ENCODE measurements at places on chromosomes 13 and 19. TPM values are rescaled to one million over a fixed set of nuclear protein-coding genes. Genes with fewer than 3 reads are reported as not detected.

DNA sequence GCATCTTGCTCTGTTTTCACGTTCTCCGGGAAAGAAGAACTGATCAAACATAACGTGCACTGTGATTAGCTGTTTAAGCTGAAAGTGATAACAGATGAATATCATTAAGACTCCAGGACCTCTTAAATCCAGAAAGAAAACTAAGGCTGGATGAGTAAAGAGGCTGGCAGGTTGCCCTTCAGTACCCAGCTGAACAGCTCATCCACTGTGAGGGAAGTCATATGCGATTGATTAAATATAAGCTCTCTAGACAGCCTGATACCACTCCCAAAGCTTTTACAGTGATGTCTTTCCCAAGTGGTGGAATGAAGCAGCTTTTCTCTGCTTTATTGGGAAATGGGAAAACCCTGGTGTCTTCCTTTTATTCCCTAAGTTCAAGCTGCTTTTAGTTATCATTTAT is 116.9 kb downstream of the EFNB2 start:
- no peaks in the 10 kb centered on the region for H3K36me3 ChIP-seq
- H3K27ac ChIP-seq, result no peak overlapping the region
- no peak overlapping the region for H3K4me3 ChIP-seq
- no peak for DNase-seq
- no peaks in the 10 kb centered on the region for H3K27me3 ChIP-seq

Gene NUP58
- total RNA-seq, result 138 TPM

GRCh38 chr13:106161146-106161545 is 374.3 kb downstream of the EFNB2 start:
- H3K27me3 ChIP-seq, result no peaks in the 10 kb centered on the region
- H3K36me3 ChIP-seq, result no peaks in the 10 kb centered on the region
- no peaks in the 10 kb centered on the region for H3K4me1 ChIP-seq
- DNase-seq, result no peak

DNA sequence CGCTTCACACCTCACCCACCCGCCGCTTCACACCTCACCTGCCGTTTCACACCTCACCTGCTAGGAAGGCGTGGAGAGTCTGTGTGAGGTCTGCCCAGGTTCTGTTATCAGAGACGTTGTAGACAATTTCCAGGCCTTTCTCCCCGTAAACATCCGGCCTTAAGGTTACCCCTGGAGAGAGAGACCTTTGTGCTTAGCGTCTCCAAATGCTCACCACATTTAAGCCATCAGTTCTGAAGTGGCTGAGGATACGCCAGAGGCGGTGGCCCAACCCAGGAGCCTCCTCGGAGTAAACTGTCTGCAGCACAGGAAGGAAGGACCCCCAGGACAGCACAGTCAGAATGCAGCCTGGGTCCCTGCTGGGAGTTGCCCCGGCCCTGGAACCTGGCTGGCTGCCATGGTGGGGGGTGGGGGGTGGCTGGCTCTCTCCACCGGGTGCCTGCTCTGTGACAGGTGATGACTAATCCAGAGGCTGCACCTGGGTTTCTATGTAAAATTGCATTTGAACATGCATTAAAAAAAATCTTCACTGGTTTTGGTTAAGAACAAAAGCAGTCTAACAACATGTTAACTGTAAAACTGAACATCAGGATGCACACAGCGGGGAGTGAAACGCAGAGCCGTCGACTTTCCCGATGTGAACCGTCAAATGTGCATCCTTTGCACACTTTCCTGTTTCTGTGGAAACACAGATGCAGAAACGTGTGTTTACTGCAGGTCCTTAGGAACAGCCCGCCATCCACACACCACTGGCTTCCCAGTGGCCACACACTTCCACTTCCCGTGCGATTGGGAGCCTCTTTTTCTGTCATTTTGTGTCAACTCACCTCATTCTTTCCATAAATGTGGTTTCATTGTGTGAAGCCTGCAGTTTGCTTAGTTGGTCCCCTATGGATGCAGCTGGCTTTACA is 4.5 kb downstream of the ATP4B start:
- no peaks in the 10 kb centered on the region for H3K36me3 ChIP-seq
- H3K4me3 ChIP-seq, result no peak overlapping the region
- H3K27ac ChIP-seq, result no peak overlapping the region
- no peaks in the 10 kb centered on the region for H3K4me1 ChIP-seq
- H3K27me3 ChIP-seq, result no peaks in the 10 kb centered on the region

Gene NALCN
- 0.53 TPM for total RNA-seq

- DNase-seq, result no peak
- no peak overlapping the region for H3K4me3 ChIP-seq
These were observed 13.5 kb downstream of the KCTD12 start for GRCh38 chr13:76872675-76873074.

Gene GPR32
- not detected for total RNA-seq

Gene LINGO3
- total RNA-seq, result not detected

DNA sequence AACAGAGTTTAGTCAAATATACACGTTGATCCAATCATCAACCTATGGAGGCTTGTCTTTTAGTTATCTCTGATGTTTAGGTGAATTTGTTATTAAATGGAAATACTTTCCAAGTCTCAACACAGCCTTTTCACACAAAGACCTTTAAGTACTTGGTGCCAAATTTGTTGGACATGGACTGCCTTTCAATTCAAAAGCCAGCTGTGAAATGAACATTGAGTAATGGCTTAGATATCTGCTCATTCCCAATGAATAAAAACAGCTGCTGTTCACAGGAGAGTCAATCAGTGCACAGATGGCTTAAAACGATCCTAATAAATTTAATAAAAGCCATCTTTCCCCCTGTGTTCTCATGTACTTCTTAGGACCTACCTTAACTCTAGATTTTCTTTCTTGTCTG is 19.9 kb upstream of the DHRS12 start:
- no peaks in the 10 kb centered on the region for H3K36me3 ChIP-seq
- H3K27ac ChIP-seq, result no peak overlapping the region
- H3K27me3 ChIP-seq, result no peaks in the 10 kb centered on the region
- H3K4me3 ChIP-seq, result no peak overlapping the region

DNA sequence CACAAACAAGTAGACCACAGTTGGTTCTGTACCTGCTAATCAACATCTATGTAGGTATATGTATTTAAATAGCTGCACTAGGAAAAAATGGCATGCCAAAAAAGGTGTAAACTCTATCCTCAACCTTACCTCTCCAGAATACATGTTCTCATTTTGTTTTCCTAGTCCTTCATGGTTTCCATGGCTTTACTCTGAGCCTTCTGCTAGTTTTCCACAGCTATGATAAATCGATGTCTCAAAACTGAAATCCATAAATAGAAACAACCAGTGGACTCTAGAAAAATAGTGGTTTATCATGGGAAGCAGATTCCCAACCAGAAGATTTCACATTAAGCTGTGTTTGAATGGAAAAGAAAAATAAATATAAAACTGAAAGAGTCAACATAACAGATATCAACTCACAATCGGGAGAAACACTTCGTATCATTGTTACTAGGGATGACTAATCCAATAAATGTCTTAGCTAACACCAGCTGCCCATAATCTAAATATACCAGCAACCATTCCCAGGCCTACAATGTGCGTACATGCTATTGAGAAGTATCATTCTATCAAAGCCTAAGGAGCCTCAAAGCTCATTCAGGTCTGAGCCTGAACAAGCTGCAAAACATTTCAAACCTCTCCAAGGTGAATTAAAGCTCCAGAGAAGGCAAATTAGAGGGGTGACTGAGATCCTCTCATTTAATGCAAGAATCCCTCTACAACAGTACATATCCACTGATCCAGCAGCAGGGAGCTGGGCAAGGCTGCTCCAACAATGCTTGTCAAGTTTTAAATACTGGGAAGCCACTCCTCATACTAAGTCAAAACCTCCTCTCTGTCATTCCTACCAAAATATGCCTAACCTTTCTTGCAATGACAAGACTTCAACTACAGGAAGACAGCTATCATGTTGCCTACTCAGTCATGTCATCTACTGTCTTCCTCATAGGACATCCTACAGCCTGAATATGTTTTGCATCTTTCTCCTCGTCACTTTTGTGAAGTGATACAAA is 90.2 kb downstream of the KCTD12 start:
- H3K4me3 ChIP-seq, result no peak overlapping the region
- no peak overlapping the region for H3K27ac ChIP-seq
- H3K4me1 ChIP-seq, result peaks cover 1% of the 10 kb centered on the region
- H3K27me3 ChIP-seq, result no peaks in the 10 kb centered on the region
- H3K36me3 ChIP-seq, result no peaks in the 10 kb centered on the region

Gene NLRP11
- not detected for total RNA-seq

DNA sequence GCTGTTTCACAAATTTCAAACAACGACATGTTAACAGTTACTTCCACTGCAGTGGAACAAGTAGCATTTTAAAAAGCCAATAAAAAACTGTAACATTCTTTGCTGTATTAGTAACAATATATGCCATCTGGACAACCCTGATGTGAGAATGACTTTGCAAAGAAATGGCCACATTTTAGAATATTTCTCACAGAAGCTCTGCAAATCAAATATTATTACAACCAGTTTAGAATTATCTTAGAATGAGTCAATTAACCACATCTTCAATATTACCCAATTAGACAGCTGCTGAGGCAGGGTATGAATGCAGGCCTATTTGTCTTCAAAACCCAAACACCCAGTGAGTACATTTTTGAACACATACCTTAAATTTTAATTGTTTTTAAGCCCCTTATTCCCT is 3.2 kb downstream of the ZNF699 start:
- peaks cover 3% of the 10 kb centered on the region for H3K36me3 ChIP-seq
- DNase-seq, result no peak
- peaks cover 5% of the 10 kb centered on the region for H3K4me1 ChIP-seq
- no peak overlapping the region for H3K27ac ChIP-seq

GRCh38 chr13:48615049-48615448 is 38.7 kb upstream of the CYSLTR2 start:
- H3K4me1 ChIP-seq, result no peaks in the 10 kb centered on the region
- H3K27me3 ChIP-seq, result no peaks in the 10 kb centered on the region
- DNase-seq, result no peak
- no peak overlapping the region for H3K4me3 ChIP-seq

Gene ZNF667
- 8.6 TPM for total RNA-seq
